ENCODE measurements at places on chromosomes 4 and X.

- DNase-seq, result no peak
Observed at GRCh38 chrX:8726031-8726652, 5.8 kb downstream of the ANOS1 start.

DNA sequence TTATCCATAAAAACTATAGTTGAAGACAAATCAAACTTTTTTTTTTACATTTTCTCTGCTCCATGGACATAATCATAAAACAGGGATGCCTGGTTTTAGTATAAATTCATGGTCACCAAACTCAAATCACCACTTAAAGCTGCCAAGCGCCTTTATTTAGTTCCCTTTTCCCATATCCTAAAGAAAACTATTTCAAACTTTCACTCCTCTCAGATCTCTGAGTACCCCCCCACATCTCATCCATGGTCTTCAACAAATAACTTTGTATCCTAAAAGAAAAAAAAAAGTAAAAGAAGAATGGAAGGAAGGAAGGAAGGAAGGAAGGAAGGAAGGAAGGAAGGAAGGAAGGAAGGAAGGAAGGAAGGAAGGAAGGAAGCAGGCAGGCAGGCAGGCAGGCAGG lies 1438.7 kb downstream of the C4orf33 start:
- DNase-seq, result no peak

GRCh38 chr4:153204728-153205648 lies 745 bp downstream of the TRIM2 start:
- DNase-seq, result no peak

- DNase-seq, result no peak
Observed at GRCh38 chrX:9560219-9560618, 95.4 kb downstream of the TBL1X start.

GRCh38 chr4:6035786-6036185 lies 17.6 kb upstream of the C4orf50 start:
- no peak for DNase-seq

DNA sequence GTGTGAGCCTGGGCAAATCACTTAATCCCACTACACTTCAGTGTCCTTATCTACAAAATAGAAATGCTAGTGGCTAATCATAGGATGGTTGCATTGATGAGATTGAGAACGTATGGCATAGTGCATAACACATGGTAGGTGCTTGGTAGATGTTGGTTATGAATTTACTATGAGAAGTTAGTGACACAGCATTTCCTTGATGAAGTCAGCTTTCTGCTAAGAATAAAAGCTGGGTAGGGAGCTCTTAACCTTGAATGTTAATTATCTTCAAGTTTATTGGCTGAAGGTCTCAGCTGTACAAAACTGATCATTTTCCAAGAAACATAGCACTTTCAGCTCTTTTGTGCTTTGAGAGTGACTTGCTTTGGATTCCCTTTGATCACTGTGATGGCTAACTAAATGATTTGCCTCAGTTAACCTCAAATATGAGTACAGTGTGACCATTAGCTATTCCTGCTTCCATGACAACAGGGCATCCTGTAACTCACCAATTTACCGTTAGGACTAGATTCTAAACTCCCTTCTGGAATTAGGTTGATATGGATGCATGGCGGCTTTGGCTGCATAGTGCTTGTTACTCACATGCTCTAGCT lies 17.8 kb downstream of the PDK3 start:
- no peak for DNase-seq

DNA sequence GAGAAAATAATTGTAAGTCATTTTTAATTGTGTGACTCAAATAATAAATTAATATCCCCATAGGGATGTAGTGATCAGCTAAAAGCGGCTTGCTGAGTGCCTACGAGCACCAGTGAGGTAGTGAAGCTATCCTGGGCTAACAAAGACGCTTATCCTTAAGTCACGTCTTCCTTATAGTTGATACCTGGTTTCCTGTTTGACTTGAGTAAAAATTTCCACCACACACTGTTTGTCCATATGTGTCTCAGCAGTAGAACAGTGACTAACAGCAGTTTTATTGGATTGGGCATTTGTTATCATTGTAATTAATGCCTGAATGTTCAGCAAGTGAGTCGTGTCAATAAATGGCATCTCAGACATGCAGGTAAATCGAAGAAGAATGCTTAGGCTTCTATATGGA lies 241.1 kb downstream of the GRXCR1 start:
- DNase-seq, result no peak
